ENCODE measurements at places on chromosomes 4 and X.

DNA sequence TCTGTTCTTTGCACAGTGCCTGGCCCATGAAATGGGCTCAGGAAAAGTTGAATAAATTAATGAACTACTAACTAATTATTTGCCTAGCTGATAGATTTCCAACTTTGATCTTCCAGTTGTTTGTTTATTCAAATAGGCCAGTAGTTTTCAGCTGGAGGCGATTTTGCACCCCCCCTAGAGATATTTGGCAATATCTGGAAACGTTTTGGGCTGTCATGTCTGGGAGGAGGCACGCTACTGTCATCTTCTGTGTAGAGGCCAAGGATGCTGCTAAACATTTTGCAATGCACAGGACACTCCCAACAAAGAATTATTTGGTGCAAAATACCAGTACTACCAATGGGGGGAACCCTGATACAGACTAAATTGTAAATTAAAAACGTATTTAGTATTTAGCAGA lies 81.9 kb downstream of the VCX2 start:
- no peak for DNase-seq

GRCh38 chrX:129540722-129541184 lies 694 bp downstream of the OCRL start:
- DNase-seq = no peak

DNA sequence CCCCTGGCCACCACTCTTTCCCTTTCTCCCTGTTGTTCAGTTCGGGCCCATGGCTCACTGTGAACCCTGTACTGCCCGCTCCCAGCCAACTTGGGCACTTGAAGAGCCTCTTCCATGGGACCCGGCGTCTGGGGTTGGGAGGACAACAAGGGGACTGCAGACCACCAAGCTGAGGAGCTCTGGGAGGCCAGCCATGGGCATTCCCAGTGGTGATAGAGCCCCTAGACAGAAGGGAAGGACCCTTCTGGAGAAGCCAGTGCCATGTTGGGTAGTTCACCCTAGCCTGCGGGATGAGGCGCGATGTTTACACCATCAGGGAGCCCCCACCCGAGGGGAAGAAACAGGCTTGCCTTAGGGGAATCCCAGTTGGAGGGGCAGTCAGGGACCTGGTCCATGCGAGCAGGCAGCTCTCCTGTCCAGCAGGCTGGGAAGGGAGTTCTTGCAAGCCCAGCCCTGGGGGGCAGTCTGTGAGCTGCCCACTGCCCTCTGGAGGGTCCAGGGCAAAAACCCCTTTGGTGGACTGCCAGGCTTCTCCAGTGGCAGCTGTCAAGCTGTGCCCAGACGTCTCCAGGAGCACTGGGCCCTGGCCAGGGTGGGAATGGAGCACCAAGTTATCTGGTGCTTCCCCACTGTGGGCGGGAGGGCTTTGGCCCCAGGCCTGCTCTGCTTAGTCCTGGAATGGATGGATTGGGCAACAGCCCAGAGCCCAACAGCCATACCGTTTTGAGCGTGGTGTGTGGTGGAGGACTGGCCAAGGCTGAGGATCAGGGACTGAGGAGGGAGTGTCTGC lies 23.7 kb upstream of the UBA1 start:
- DNase-seq = peak; percentile 78

DNA sequence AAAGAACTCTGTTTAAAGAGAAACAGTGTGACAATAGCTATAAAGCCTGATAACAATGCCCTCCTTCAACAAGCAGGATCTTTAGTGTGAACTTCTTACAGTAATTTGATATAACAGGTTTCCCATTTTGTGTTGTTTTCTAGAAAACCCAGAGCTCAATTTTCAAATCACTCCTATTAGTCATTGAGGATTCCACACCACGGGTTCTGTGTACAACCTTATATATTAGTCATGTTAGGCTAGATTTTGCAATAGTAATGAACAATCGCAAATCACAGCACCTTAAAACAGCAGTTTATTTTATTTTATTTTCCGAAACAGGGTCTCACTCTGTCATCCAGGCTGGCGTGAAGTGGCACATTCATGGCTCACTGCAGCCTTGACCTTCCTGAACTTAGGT lies 1020.9 kb upstream of the INTU start:
- DNase-seq = no peak

- DNase-seq = no peak
These were observed 21.9 kb downstream of the AP1AR start for GRCh38 chr4:112253382-112254000.
